Cerebellum (tissue), 4 donors: ENCODE measurements at places on chromosomes 11 and 22. TPM values are rescaled to one million over a fixed set of nuclear protein-coding genes. Genes with fewer than 3 reads are reported as not detected.

RTL10 gene
- 17.5 TPM for total RNA-seq

GLYAT gene
- not detected for total RNA-seq

PARVB gene
- 5.1 TPM for total RNA-seq

CDC45 gene
- total RNA-seq: 7.4 TPM

SEC14L6 gene
- total RNA-seq: 2.0 TPM

CD6 gene
- total RNA-seq: 0.27 TPM

ZC3H12C gene
- total RNA-seq: 30.9 TPM

MYOD1 gene
- total RNA-seq: not detected

MED15 gene
- total RNA-seq: 36.7 TPM
